ENCODE measurements at places on chromosomes 11 and 22.
A peak's percentile ranks its signal among the peaks of the same experiment; 100 is the strongest.

GRCh38 chr11:18836417-18836816 is 44.8 kb upstream of the PTPN5 start:
- no peak for DNase-seq

DNA sequence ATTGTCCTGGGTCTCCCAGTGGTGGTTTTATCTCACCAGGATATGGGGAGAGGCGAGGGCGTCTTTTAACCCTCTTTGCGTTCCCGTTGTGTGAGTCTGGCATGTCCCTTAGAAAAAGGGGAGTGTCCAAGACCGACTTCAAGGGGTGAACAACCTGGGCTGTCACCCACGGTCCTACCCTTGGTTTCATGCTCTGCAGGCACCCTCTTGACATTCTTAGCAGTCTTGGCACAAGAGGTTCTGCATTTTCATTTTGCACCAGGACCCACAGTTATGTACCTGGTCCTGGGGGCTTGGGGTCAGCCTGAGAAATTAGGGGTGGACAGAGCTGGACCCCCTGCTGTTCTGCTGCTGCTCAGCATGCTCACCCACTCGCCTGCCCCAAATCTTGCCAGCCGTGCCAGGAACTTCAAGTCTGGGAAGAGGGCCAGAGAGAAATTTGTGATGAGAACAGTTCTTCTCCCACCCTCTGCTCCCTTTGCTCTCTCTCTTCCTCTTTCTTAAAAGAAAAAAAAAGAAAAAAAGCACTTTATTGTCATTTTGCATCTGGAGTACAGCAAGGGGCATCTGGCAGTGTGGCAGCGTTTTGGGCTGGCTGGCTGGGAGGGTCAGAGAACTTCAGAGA is 471.2 kb downstream of the MIAT start:
- no peak for DNase-seq

- no peak for DNase-seq
Measured at GRCh38 chr11:72576243-72576595, 98.0 kb downstream of the PDE2A start.

DNA sequence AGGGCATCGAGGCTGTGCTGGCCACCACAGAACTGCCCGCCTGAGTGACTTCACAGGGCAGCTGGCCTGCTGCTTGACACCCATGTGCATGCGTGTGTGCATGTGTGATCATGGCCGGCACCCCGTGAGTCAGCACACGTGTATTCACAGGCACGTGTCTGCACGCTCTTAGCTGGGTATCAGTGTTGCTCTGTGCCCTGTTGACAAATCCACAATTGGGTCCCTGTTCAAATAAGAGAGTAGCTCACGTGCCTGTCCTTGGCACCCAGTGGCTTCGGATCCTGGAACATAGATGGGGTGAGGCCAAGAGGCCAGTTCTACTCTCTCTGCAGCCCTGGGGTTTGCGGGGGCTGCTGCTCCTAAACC is 14.0 kb downstream of the B3GAT1 start:
- peak; percentile 68 for DNase-seq

- no peak for DNase-seq
Measured at GRCh38 chr22:46068181-46068592, 82.1 kb upstream of the PPARA start.

Measured in nucleus accumbens (tissue), 56 donors.